ENCODE measurements at places on chromosomes 12 and 14. TPM values are rescaled to one million over a fixed set of nuclear protein-coding genes. Genes with fewer than 3 reads are reported as not detected.

DNA sequence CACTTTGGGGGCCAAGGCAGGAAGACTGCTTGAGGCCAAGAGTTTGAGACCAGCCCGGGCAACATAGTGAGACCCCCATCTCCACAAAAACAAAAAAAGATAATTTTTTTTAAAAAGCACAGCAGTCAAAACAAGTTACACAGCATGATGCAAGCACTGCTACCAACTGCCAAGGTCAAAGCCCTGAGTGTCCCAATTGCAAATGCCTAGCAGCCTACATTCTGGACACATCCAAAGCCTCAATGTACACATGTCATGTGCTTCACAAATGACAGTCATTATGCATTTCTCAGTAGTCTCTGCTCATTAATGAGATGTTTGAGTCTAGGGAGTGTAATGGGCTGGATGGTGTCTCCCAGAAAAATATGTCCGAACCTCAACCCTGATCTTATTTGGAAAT is 113.7 kb upstream of the CCND2 start:
- no peak overlapping the region for H3K4me3 ChIP-seq
- no peaks in the 10 kb centered on the region for H3K36me3 ChIP-seq
- H3K4me1 ChIP-seq: no peaks in the 10 kb centered on the region
- no peak for DNase-seq

DNA sequence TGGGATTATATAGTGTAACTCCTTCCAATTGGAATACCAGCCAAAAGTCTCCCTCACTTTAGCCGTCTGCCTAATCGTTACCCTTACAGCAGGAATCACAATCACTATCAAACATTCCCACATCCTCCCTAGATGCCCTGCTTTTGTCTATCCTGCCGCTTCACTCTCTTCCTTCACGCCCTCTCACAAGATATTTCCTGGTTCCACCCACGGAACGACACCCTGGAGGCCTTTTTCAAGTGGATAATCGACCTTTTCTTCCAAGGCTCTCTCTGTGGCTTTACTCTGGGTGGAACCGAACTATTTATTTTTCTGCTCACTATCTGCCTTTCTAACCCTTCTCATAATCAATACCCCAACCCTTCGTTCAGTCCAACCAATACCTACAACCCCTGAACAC is 58.9 kb downstream of the MOK start:
- DNase-seq: no peak
- H3K27me3 ChIP-seq: no peaks in the 10 kb centered on the region
- H3K27ac ChIP-seq: no peak overlapping the region
- H3K4me1 ChIP-seq: no peaks in the 10 kb centered on the region
- no peak overlapping the region for H3K4me3 ChIP-seq
- no peaks in the 10 kb centered on the region for H3K36me3 ChIP-seq

DNA sequence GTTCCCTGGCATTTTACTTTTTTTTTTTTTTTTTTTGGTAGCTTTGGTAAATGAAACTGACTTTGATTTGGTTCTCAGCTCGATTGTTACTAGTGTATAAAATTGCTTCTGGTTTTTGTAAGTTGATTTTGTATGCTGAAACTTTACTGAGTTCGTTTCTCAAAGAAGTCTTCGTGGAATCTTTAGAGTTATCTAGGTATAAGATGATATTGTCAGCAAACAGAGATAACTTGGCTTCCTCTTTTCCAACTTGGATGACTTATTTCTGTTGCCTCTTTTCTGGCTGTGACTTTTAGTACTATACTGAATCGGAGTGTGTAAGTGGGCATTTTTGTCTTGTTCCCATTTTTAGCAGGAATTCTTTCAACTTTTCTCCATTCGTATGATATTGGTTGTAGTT is 28.1 kb downstream of the USP15 start:
- DNase-seq: no peak
- no peaks in the 10 kb centered on the region for H3K27me3 ChIP-seq
- no peak overlapping the region for H3K27ac ChIP-seq
- H3K36me3 ChIP-seq: no peaks in the 10 kb centered on the region
- H3K4me1 ChIP-seq: peaks cover under 1% of the 10 kb centered on the region
- no peak overlapping the region for H3K4me3 ChIP-seq

DNA sequence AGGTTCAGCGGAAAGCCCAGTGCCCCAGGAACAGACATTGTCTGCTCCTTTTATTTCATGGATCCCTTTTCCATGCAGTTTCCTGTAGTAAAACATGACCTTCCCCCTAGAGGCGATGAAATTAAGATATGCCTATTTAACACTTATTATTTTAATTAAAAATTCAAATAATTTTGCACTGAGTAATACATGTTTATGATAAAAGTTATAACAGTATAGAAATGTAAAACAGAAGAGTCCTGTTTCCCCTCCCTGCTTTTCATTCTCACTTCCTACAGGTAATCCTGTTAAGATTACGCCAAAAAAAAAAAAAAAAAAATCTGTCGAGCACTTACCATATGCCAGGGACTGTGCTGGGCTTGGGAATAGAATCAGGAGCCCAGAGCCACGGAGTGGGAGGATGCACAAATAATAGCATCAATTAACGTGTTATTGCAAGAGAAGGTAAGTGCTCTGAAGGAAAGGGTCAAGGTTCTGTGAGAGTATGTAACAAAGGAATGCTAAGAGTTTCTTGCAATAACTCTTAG is 830 bp upstream of the LPCAT3 start:
- DNase-seq: no peak
- peak overlapping the region; percentile 82 for H3K27ac ChIP-seq
- peaks cover 33% of the 10 kb centered on the region for H3K4me1 ChIP-seq
- no peaks in the 10 kb centered on the region for H3K27me3 ChIP-seq
- H3K36me3 ChIP-seq: no peaks in the 10 kb centered on the region

Gene IL23A
- total RNA-seq: not detected

GRCh38 chr14:104932676-104933631 is 8.3 kb downstream of the PLD4 start:
- no peaks in the 10 kb centered on the region for H3K27me3 ChIP-seq
- peak overlapping the region; percentile 38 for H3K4me3 ChIP-seq
- DNase-seq: peak; percentile 85
- H3K36me3 ChIP-seq: no peaks in the 10 kb centered on the region

GRCh38 chr12:43653917-43654316 is 101.9 kb upstream of the ADAMTS20 start:
- H3K27ac ChIP-seq: no peak overlapping the region
- DNase-seq: no peak
- H3K36me3 ChIP-seq: no peaks in the 10 kb centered on the region
- H3K4me1 ChIP-seq: no peaks in the 10 kb centered on the region
- no peak overlapping the region for H3K4me3 ChIP-seq

DNA sequence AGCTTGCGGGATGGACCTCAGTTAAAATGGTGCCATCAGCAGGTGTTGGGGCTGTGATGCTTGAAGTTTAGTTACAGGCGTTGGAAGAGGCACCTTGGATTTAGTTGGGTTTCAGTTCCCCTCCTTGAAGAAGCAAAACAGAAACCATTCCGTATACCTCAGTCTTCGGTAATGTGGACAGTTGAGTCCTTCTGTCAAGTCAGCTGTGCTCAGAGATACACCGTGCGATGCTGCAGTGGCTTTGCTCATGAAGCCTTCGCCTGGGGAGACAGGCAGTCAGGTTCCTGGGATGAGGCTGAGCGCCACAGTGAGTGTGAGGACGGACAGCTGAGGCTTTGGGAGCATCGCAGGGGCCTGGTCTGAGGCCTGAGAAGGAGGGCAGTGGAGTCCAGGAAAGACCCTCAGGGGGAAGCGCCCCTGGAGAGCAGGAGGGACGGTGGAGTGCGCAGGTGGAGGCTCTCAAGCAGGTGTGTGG is 7.4 kb downstream of the RAN start:
- H3K27ac ChIP-seq: no peak overlapping the region
- H3K4me3 ChIP-seq: no peak overlapping the region
- no peak for DNase-seq
- peaks cover 5% of the 10 kb centered on the region for H3K4me1 ChIP-seq
- H3K27me3 ChIP-seq: no peaks in the 10 kb centered on the region
- H3K36me3 ChIP-seq: peaks cover 9% of the 10 kb centered on the region

Gene SUSD6
- total RNA-seq: 25.1 TPM

GRCh38 chr14:99273766-99274345 is 1.9 kb upstream of the BCL11B start:
- H3K27me3 ChIP-seq: no peaks in the 10 kb centered on the region
- no peak overlapping the region for H3K27ac ChIP-seq
- H3K4me1 ChIP-seq: peaks cover 47% of the 10 kb centered on the region
- H3K4me3 ChIP-seq: no peak overlapping the region
- no peak for DNase-seq
- H3K36me3 ChIP-seq: no peaks in the 10 kb centered on the region

Gene CIROP
- not detected for total RNA-seq

- no peaks in the 10 kb centered on the region for H3K36me3 ChIP-seq
- no peak overlapping the region for H3K4me3 ChIP-seq
- no peak for DNase-seq
- no peak overlapping the region for H3K27ac ChIP-seq
These were observed 596.1 kb downstream of the VRK1 start for GRCh38 chr14:97393244-97393643.

GRCh38 chr12:62129291-62129690 is 130.9 kb upstream of the USP15 start:
- H3K4me1 ChIP-seq: no peaks in the 10 kb centered on the region
- no peak overlapping the region for H3K4me3 ChIP-seq
- no peaks in the 10 kb centered on the region for H3K27me3 ChIP-seq
- H3K27ac ChIP-seq: no peak overlapping the region
- no peak for DNase-seq

DNA sequence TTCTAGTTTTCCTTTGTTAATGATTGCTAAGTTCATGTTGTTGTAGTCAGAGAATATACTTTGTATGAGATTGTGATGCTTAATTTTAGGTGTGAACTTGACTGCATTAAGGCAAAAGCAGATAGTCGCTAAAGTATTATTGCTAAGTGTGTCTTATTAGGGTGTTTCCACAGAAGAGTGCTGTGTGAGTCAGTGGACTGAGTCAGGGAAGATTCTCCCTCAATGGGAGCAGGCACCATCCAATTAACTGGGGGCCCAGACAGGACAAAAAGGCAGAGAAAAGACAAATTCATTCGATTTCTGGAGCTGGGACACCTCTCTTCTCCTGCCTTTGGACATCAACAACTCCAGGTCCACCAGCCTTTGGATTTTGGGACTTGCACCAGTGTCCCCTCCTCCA is 48.5 kb downstream of the BAZ1A start:
- no peaks in the 10 kb centered on the region for H3K4me1 ChIP-seq
- no peaks in the 10 kb centered on the region for H3K27me3 ChIP-seq
- H3K27ac ChIP-seq: no peak overlapping the region
- no peaks in the 10 kb centered on the region for H3K36me3 ChIP-seq
- H3K4me3 ChIP-seq: no peak overlapping the region

DNA sequence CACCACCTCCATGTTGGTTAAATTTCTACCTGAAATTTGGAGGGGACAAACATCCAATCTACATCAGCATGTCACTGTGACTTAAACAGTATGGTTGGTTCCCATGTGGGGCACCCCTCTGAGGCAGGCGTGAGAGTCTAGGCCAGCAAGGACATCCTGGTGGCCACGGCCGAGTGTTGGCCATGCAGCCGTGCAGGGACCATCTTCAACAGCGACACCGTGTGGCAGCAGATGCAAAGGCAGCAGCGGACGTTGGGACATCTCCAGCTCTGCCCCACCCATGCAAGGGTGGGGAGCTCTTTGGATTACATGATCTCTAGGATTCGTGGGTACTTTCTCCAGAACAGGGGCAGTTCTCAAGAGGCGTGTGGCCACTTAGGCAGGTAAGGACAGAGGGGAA is 49.8 kb downstream of the NOC4L start:
- DNase-seq: no peak
- no peaks in the 10 kb centered on the region for H3K27me3 ChIP-seq
- H3K27ac ChIP-seq: no peak overlapping the region
- H3K4me1 ChIP-seq: peaks cover 16% of the 10 kb centered on the region

DNA sequence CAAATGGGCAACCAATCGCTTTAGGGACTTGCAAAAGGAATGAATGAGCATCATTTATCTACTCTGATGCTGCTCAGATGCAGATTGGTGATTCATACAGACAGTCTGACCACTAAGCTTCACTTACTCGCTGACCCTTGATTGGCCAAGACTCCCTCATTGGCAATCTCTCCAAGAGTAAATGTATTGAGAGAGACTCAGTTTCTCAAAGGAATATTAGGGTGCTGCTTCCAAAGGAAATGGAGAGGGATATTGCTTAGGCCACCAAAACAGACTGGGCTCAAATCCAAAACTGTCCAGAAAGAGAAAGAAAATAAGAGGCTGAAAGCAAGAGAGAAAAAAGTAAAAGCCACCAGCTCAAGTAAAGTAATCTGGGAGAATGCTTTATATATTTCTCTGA is 785.2 kb downstream of the GALC start:
- no peak overlapping the region for H3K27ac ChIP-seq
- DNase-seq: no peak

DNA sequence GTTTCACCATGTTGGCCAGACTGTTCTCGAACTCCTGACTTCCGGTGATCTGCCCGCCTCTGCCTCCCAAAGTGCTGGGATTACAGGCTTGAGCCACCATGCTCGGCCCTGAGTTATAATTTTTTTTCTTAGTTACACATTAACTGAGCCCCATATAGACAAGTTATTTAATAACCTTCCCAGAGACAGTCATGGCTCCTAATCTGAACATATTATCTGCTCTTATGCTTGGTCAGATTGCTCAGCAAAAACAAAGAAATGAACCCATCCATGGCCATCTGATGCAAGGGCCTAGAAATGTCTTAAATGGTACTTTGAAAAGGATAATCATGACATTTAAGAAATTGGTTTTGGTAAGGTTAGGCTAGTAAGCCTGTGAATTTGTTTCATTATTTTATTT is 13.0 kb downstream of the SAMD15 start:
- no peak overlapping the region for H3K27ac ChIP-seq
- DNase-seq: no peak
- H3K4me3 ChIP-seq: no peak overlapping the region
- H3K36me3 ChIP-seq: no peaks in the 10 kb centered on the region

GRCh38 chr14:104296388-104297312 is 158.3 kb downstream of the KIF26A start:
- H3K27ac ChIP-seq: no peak overlapping the region
- no peak overlapping the region for H3K4me3 ChIP-seq
- H3K27me3 ChIP-seq: no peaks in the 10 kb centered on the region
- no peaks in the 10 kb centered on the region for H3K36me3 ChIP-seq

DNA sequence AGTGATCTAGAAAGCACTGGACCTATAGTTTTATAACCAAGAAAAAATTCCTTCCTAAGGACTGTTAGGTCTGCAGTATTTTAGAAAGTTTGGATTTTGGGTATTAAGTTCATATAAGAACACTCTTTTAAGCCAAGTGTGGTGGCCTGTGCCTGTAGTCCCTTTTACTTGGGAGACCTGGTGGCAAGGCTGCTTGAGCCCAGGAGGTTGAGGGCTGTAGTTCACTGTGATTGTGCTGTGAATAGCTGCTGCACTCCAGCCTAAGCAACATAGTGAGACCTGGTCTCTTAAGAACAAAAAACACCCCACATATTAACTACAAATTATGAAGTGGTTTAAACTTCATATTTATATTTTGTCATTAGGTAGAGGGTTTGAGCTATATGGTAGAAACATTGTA is 9.7 kb downstream of the DNM1L start:
- no peaks in the 10 kb centered on the region for H3K36me3 ChIP-seq
- H3K27ac ChIP-seq: no peak overlapping the region
- H3K4me1 ChIP-seq: no peaks in the 10 kb centered on the region
- no peak for DNase-seq

Gene ADCK1
- total RNA-seq: 26.4 TPM

Gene OR4E2
- not detected for total RNA-seq

Gene TTC7B
- total RNA-seq: 44.2 TPM

- H3K27me3 ChIP-seq: no peaks in the 10 kb centered on the region
- H3K27ac ChIP-seq: no peak overlapping the region
- no peaks in the 10 kb centered on the region for H3K36me3 ChIP-seq
- peaks cover 53% of the 10 kb centered on the region for H3K4me1 ChIP-seq
- no peak for DNase-seq
- no peak overlapping the region for H3K4me3 ChIP-seq
These were observed 3.5 kb downstream of the FOS start for GRCh38 chr14:75282170-75282554.

Gene CDCA4
- total RNA-seq: 4.7 TPM

- H3K4me3 ChIP-seq: no peak overlapping the region
- no peaks in the 10 kb centered on the region for H3K36me3 ChIP-seq
- no peaks in the 10 kb centered on the region for H3K27me3 ChIP-seq
These were observed 53.9 kb upstream of the PTPRB start for GRCh38 chr12:70691018-70691672.

Gene TAS2R30
- 9.2 TPM for total RNA-seq
